NCI-H774 (cell line): ENCODE measurements at places on chromosomes 3 and 15.

- no peak for DNase-seq
These were observed 39.5 kb downstream of the TIGIT start for GRCh38 chr3:114333180-114333922.

DNA sequence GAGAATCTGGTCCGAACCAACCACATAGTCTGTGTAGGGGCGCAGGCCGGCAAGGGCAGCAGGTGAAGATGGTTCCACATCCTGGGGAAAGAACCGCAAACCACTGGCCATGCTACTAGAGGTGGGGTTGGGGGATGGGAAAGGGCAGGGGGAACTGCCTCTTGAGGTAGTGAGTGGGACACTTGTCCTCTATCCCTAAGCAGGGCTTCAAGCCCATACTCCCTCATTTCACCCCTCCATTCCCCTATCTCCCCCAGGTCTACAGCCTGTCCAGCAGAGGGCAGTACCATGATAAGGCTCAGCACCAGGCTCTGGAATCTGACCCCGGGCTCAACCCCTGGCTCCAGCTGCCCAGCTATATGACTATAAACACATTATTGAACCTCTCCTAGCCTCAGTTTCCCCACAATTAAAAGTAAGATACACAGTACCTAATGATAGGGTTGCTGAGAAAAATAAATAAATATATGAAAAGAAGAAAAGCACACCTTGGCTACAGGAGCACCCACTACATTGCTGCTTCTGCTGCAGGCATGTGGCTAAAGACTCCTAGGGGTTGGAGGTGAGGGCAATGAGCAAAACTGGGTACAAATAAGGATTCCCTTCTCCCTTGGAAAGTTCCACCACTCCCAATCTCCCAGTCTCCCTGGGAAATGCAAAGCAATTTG, 6.3 kb downstream of the GORASP1 start:
- no peak for DNase-seq

GRCh38 chr3:17398959-17399551, 343.4 kb downstream of the TBC1D5 start:
- DNase-seq = no peak

- DNase-seq = no peak
These were observed 435.5 kb upstream of the TPM1 start for GRCh38 chr15:62607114-62607462.

- no peak for DNase-seq
These were observed 103.3 kb downstream of the STT3B start for GRCh38 chr3:31636049-31636448.

GRCh38 chr3:188860147-188860546, 311.6 kb upstream of the TPRG1 start:
- no peak for DNase-seq

- DNase-seq = no peak
These were observed 195.9 kb upstream of the ICE2 start for GRCh38 chr15:60674704-60675395.
